ENCODE measurements at places on chromosomes 5 and 9. TPM values are rescaled to one million over a fixed set of nuclear protein-coding genes. Genes with fewer than 3 reads are reported as not detected.

LHX2 gene
- total RNA-seq = not detected

NUP155 gene
- 25.0 TPM for total RNA-seq

- no peak for DNase-seq
These were observed 348.0 kb downstream of the MTRR start for GRCh38 chr5:8216921-8217320.

GRCh38 chr9:101440714-101441230 is 5.2 kb upstream of the ALDOB start:
- DNase-seq = no peak

DNA sequence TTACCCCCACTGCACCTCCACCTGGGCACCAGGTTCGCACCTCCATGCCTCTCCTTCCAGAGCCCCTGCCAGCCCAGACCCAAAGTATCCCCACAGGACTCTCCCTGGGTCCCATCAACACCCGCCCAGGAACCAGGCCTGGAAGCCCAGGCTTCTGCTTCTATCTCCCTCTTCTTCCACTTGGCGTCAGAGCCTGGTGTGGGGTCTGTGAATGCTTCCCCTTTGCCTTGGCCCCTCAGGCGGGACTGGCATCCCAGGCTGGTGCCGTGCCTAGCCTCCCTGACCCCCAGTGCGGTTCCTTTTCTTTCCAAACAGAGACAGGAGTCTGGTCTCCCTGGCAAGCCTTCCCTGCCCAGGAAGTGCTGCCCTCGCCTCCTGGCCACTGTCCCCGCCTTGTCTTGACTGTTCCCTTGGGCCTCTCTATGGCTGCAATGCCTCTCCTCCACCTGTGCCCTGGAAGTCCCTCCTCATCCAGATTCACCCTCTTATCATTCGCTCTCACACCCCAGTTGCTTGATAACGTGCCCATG is 7.8 kb upstream of the TBC1D9B start:
- no peak for DNase-seq

Data from T-helper 17 cell (primary cell).